ENCODE measurements at places on chromosomes 13 and 19.
A peak's percentile ranks its signal among the peaks of the same experiment; 100 is the strongest.

DNA sequence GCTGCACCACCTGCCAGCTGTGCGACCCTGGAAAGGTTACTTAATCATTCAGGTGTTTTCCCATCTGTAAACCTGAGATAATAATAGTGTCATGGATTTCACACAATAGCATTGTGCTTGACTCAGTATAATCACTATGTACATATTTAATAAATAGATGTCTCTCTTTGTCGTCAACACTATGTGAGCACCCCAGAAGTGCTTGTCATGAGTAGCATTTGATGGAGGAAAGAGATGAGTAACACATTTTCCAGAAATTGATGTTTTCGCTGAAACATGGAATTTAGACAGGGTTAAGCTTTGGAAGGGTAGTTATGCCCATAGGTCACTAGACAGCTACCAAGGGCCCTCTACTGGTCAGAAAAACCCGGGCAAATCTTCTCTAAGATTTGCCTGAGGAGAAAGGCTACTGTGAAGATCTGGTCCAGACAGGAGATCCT is 9.5 kb upstream of the MBNL2 start:
- no peak overlapping the region for H3K27ac ChIP-seq
- H3K4me3 ChIP-seq = no peak overlapping the region
- H3K27me3 ChIP-seq = no peaks in the 10 kb centered on the region
- H3K4me1 ChIP-seq = peaks cover 23% of the 10 kb centered on the region
- peak; percentile 42 for DNase-seq
- no peaks in the 10 kb centered on the region for H3K36me3 ChIP-seq

DNA sequence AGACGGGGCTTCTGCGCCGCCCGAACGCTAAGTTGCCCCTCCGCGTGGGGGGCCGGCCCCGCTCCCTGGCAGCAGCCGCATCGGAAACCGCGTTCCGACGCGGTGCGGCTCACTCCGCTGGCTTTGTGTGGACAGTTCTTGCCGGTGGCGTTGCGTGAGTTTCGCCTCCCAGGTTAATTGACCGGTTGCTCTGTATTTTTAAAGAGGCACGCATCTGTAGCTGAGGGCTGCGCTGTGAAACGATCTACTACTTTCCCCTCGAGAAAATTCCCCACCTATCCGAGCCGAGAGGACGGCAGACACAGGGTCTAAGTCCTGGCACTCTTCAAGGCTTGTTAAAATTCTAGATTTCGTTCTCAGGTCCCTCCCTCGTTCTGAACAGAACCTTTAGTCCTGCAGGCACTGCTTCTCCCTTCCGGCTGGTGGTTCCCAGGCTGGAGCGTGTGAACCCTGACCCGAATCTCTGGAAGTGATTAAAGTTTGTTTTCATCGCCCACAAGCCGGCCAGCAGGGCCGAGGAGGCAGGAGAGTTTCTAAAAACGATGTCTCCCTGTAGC is 933 bp downstream of the ARHGEF7 start:
- peaks cover 33% of the 10 kb centered on the region for H3K27me3 ChIP-seq
- no peak for DNase-seq
- no peaks in the 10 kb centered on the region for H3K4me1 ChIP-seq
- H3K36me3 ChIP-seq = no peaks in the 10 kb centered on the region
- peak overlapping the region; percentile 22 for H3K4me3 ChIP-seq

- H3K27me3 ChIP-seq = peaks cover 55% of the 10 kb centered on the region
- H3K36me3 ChIP-seq = no peaks in the 10 kb centered on the region
- no peaks in the 10 kb centered on the region for H3K4me1 ChIP-seq
- DNase-seq = no peak
- no peak overlapping the region for H3K4me3 ChIP-seq
These were observed 6.5 kb upstream of the S1PR4 start for GRCh38 chr19:3171894-3172672.

GRCh38 chr13:99740251-99740979 is 231.2 kb downstream of the ZIC5 start:
- H3K4me1 ChIP-seq = no peaks in the 10 kb centered on the region
- no peak overlapping the region for H3K27ac ChIP-seq
- no peak overlapping the region for H3K4me3 ChIP-seq
- no peak for DNase-seq

DNA sequence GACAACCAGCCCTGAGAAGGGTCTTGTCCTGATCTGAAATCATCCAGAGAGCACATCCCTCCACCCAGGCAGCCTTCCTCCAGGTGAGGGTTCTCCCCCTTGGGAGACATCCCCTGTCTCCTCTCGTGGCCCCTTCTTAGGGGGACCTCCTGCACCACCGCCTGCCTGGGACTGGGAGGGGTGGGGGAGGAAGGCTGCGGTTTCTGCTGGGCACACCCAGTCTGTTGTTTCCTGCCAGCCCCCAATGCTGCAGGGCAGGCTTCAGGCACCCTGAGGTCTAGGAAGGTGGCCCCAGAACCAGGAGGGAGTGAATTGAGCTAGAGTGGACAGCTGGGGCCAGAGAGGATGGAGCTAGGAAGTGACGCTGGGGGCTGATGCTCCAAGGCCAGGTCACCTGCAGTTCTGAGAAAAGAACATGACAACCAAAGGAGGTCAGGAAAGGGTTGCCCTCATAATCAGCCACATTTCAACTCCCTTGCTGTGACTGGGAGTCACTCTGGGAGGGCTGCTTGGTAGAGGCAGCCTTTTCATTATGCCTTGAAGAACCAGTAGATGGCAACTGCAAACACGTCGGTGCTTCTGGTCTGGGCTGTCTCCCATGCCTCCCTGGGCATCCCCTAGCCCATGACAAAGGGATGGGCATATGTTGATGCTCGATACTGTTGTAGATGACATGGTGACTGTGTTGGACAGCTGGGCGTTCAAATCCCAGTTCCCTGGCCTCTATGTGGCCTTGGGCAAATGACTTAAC is 1.4 kb downstream of the ARHGEF18 start:
- H3K4me1 ChIP-seq = peaks cover 14% of the 10 kb centered on the region
- no peak for DNase-seq
- no peak overlapping the region for H3K4me3 ChIP-seq
- no peak overlapping the region for H3K27ac ChIP-seq

DNA sequence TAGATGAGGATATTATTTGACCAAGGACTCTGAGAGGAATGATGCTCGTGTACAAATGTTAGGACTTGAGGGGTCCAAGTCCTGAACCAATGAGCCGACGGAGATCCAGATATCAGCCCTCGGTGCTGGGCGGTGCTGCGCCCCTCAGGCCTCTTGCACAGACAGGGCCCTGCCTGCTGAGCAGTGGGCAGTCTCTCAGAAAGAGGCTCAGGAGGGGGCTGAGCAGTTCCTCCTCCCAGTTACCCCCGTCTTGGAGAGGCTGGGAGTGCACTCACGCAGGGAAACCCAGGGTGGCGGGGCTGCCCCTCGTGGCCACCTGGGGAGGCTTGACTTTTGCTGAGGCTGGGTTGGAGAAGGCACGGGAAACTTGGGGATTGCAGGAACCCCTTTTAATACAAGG is 18.4 kb downstream of the TEX29 start:
- H3K27ac ChIP-seq = no peak overlapping the region
- no peaks in the 10 kb centered on the region for H3K4me1 ChIP-seq
- no peak overlapping the region for H3K4me3 ChIP-seq
- H3K27me3 ChIP-seq = no peaks in the 10 kb centered on the region
- no peaks in the 10 kb centered on the region for H3K36me3 ChIP-seq

DNA sequence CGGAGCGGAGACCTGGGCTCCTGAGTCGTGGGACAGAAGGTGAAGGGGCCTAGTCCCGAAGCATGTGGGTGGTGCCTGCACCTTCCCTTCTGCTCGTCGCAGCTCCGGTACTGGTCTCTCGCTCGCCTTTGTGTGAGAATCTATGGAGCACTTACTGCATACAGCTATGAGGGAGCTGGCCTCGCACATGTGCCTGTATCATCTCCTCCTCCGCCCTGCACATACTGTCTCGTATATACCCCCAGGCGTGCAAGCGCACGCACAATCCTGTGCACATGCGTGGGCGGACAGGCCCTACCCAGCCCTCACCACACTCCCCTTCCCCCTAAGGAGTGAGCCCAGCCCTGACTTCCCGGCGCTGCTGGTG is 8.7 kb downstream of the PIK3R2 start:
- H3K36me3 ChIP-seq = no peaks in the 10 kb centered on the region
- peak overlapping the region; percentile 40 for H3K4me3 ChIP-seq
- no peak for DNase-seq
- H3K4me1 ChIP-seq = peaks cover 4% of the 10 kb centered on the region
- no peaks in the 10 kb centered on the region for H3K27me3 ChIP-seq

DNA sequence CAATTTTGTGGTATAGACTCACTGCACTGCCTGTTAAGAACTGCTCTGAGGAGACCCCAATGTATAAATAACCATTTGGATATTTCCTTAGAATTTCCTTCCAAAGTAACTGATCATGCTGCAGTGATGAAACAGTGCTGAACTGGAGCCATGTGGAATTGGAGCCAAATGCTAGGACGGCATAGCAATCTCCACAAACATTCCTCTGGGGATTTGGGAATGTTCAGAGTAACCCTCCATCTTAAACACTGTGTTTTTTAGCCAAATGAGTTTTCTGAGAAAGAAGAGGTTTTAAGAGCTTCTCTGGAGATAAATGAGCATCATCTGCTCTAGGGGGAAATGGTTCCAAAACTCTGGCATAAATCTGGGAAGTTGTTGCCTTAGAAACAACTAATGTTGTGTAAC is 98.2 kb downstream of the OLFM4 start:
- DNase-seq = no peak
- H3K36me3 ChIP-seq = no peaks in the 10 kb centered on the region
- no peak overlapping the region for H3K27ac ChIP-seq
- H3K4me1 ChIP-seq = no peaks in the 10 kb centered on the region

- H3K36me3 ChIP-seq = no peaks in the 10 kb centered on the region
- H3K4me3 ChIP-seq = no peak overlapping the region
- DNase-seq = no peak
- H3K27me3 ChIP-seq = no peaks in the 10 kb centered on the region
- H3K27ac ChIP-seq = no peak overlapping the region
These were observed 89.8 kb downstream of the KDM4B start for GRCh38 chr19:5058521-5059212.

GRCh38 chr13:114142640-114143490 is 10.4 kb upstream of the RASA3 start:
- peaks cover 15% of the 10 kb centered on the region for H3K4me1 ChIP-seq
- no peaks in the 10 kb centered on the region for H3K36me3 ChIP-seq
- no peak overlapping the region for H3K4me3 ChIP-seq
- no peak for DNase-seq
- no peaks in the 10 kb centered on the region for H3K27me3 ChIP-seq

- no peak for DNase-seq
- H3K4me1 ChIP-seq = no peaks in the 10 kb centered on the region
- H3K27ac ChIP-seq = no peak overlapping the region
- no peaks in the 10 kb centered on the region for H3K27me3 ChIP-seq
- no peaks in the 10 kb centered on the region for H3K36me3 ChIP-seq
These were observed 119.7 kb downstream of the LHFPL6 start for GRCh38 chr13:39483326-39483725.

DNA sequence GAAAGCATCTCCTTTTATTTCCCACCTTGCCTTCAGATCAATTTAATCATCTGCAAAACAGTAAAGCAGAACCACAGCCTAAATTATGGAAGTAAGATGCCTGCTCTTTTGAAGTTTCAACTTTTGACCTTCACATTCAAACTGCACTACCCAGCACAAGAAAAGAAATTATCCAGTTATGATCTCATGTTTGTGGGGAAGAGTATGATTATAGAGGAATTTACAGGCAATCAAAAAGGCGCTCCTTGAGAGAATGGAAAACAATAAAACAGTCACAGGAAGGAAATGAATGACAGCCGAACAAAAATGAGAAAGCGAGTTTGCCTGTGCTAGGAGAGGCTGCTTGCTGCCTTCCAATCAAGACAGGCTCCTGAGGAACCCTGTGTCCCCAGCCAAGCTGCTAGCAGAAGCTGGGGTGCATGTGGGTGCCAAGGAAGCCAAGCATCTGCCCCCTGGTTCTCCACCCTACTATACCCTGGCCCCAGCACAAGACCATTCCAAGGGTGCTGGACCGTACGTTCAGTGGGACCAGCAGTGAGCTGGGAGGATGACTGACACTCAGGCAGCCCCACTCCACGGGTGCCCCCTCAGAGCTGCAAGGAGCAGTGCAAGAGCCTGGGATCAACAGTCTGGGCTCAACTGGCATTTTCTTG is 47.8 kb downstream of the PEPD start:
- no peak overlapping the region for H3K4me3 ChIP-seq
- no peaks in the 10 kb centered on the region for H3K36me3 ChIP-seq
- no peak for DNase-seq
- H3K27ac ChIP-seq = no peak overlapping the region
- H3K27me3 ChIP-seq = no peaks in the 10 kb centered on the region

DNA sequence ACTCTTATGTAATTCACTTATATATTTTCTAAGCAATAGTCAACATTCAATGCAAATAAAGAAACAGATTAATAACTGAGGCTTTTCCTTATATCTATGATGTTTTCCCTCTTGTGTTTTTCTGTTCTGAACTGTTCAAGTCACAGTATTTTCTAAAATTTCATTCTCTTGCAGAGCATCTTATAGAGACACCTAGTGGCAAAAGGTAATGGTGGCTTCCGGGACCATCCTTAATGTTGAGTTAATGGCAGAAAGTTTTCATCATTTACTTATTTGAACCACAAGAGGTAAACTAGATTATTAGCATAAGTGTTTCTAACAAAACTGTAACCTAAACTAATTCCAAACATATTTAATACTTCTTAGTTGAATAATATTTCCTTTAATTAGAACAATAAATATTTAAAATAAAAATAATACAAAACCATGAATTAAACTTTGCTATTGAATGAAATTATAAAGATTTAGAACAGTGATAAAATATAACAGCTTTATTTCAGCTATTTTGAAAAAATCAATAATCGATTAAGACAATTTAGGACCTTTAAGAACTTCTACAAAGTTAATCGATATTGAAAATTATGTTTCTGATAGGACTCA is 1.7 kb upstream of the SLITRK5 start:
- H3K4me3 ChIP-seq = no peak overlapping the region
- no peaks in the 10 kb centered on the region for H3K36me3 ChIP-seq
- H3K27ac ChIP-seq = no peak overlapping the region
- H3K27me3 ChIP-seq = no peaks in the 10 kb centered on the region

DNA sequence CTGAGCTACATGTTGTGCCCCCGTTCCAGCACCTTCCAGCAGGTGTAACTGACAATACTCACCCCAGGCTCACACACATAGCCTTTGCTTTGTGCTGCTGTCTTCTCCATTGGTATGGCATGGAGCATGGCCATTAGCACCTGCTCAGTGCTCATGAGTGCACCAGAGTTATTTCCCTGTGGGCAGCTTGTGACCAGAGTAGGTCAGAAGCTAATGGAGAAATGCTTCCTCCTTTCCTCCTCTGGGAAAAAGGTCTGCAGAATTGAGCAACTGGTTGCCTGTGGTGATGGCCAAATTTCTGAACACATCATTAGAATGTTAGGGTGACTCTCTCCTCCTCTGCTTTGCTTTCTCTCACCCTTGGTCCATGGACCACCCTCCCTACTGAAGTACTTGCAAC is 344.5 kb upstream of the TMTC4 start:
- H3K27ac ChIP-seq = no peak overlapping the region
- H3K27me3 ChIP-seq = no peaks in the 10 kb centered on the region
- DNase-seq = no peak
- no peaks in the 10 kb centered on the region for H3K4me1 ChIP-seq
- H3K4me3 ChIP-seq = no peak overlapping the region

Measured in MM.1S (cell line).